ENCODE measurements at places on chromosomes 1 and 21.

DNA sequence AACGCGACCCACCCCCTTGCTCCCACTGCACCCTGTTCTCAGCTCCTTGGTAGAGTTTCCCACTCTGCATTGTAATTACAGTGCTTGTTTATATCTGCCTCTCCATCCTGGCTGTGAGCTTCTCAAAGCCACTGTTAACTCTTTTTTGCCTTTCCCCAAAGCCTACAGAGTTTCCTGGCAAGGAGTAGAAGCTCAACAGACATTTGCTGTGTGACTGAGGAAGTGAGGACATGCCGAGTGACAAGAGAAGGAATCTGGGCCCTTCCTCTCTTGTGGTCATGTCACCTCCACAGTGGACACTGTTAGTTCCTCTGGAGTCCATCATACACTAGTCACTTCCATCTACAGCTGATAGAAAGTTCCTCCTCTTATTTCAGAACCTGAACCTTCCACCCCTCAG, 6.1 kb upstream of the IGSF8 start:
- DNase-seq = no peak
- no peaks in the 10 kb centered on the region for H3K4me1 ChIP-seq
- H3K27me3 ChIP-seq = no peaks in the 10 kb centered on the region
- H3K4me3 ChIP-seq = no peak overlapping the region
- H3K27ac ChIP-seq = no peak overlapping the region

- no peak for DNase-seq
- H3K27ac ChIP-seq = peak overlapping the region; percentile 84
Observed at GRCh38 chr21:34882719-34883131, 166.4 kb downstream of the RUNX1 start.

DNA sequence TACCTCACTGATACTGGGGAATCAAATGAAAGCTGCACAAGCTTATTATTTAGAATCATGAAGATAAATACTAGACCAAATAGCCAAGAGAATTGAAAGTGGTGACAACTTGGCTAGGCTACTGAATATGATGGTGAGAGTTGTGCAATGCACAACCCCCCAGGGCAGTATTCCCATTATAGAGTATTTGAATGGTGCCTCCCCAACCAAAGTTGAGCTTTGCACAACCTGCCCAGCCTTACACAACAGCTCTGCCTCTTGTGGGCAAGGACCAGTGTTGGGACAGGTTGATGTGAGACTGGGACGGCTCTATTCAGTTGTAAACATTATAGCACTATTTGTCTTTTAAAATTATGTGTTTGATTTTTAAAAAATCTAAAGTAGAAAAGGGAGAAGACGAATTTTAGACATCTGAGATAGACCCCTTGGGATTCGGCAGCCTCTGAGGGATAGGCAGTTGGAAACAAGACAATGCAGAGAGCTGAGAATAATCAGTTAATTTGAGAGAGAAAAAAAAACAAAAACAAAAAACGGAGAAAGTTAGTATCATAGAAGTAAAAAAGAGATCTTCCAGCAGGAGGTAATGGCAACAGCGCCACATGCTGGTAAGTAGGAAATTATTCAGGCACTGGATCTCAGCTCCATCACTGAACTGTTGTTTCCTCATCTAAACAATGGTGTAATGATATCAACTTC, 91.0 kb upstream of the KCNA3 start:
- H3K4me3 ChIP-seq = no peak overlapping the region
- H3K36me3 ChIP-seq = no peaks in the 10 kb centered on the region
- DNase-seq = no peak
- H3K4me1 ChIP-seq = no peaks in the 10 kb centered on the region

GRCh38 chr1:44044071-44044801, 13.0 kb upstream of the SLC6A9 start:
- no peak overlapping the region for H3K4me3 ChIP-seq
- H3K4me1 ChIP-seq = peaks cover 6% of the 10 kb centered on the region
- no peak for DNase-seq

GRCh38 chr1:86852782-86853408, 61.0 kb downstream of the SELENOF start:
- H3K4me3 ChIP-seq = no peak overlapping the region
- no peak overlapping the region for H3K27ac ChIP-seq
- DNase-seq = no peak
- no peaks in the 10 kb centered on the region for H3K4me1 ChIP-seq
- no peaks in the 10 kb centered on the region for H3K27me3 ChIP-seq
- H3K36me3 ChIP-seq = no peaks in the 10 kb centered on the region

DNA sequence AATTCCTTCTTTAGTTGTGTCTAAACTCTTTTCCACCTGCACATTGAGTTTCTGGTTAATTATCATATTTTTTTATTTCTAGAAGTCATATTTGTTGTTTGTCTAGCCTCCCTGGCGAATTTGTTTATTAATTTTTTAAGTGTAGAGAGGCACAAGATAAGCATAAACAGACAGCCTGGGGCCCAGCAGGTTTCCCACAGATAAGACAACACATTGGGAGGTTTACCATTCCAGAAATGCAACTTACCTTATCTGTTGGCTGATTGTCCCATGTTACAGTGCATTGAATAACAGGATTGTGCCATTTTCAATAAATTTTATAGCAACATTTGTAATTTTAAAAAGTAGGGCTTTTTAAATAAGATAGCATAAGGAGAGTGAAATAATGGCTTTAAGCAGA, 34.9 kb downstream of the COG2 start:
- DNase-seq = no peak
- no peak overlapping the region for H3K4me3 ChIP-seq
- H3K27me3 ChIP-seq = no peaks in the 10 kb centered on the region
- no peak overlapping the region for H3K27ac ChIP-seq
- H3K36me3 ChIP-seq = peaks cover 3% of the 10 kb centered on the region
- no peaks in the 10 kb centered on the region for H3K4me1 ChIP-seq

DNA sequence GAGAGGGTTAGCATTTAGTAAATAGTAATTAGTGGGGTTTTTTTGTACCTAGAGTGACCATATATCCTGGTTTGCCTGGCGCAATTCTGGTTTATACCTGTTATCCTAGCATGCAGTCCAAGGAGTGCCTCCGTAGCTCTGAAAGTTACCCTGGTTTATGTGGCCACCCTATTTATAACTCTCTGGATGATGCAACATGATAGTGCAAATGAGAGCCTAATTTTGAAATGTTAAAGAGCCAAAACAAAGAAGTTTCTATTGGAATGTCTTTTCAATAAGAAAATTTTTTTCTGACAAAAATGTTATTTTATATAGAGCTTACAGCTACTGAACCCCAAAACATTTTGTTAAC, 5.7 kb downstream of the AHCYL1 start:
- peak overlapping the region; percentile 68 for H3K27ac ChIP-seq
- peak overlapping the region; percentile 4 for H3K4me3 ChIP-seq
- H3K27me3 ChIP-seq = no peaks in the 10 kb centered on the region

GRCh38 chr1:177809819-177810218, 160.0 kb downstream of the SEC16B start:
- H3K36me3 ChIP-seq = no peaks in the 10 kb centered on the region
- no peaks in the 10 kb centered on the region for H3K4me1 ChIP-seq
- no peak overlapping the region for H3K27ac ChIP-seq

GRCh38 chr1:226654668-226655055, 84.4 kb downstream of the ITPKB start:
- H3K27me3 ChIP-seq = no peaks in the 10 kb centered on the region
- H3K36me3 ChIP-seq = no peaks in the 10 kb centered on the region
- H3K4me3 ChIP-seq = no peak overlapping the region
- H3K4me1 ChIP-seq = no peaks in the 10 kb centered on the region

GRCh38 chr1:24940231-24940630, 10.2 kb upstream of the RUNX3 start:
- no peak overlapping the region for H3K27ac ChIP-seq
- no peak overlapping the region for H3K4me3 ChIP-seq
- no peaks in the 10 kb centered on the region for H3K27me3 ChIP-seq
- H3K4me1 ChIP-seq = no peaks in the 10 kb centered on the region
- DNase-seq = no peak

DNA sequence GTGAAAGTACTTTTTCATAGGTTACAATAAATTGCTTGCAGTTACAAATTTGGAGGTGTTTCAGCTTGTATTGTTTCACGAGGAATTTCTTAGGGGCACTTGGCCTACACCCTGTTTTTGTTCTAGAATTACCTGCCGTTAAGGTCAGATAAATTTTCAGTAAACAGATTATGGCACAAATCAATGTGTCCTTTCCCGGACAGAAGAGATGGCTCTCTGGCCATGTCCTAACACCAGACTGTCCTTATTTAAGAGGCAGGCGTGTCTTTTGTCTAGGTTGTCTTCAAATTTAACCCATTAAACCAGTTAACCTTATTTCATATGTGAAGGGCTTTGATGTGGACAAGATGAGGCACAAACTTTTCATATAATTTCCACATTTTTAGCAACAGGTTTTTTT, 243.4 kb downstream of the SDCCAG8 start:
- no peaks in the 10 kb centered on the region for H3K36me3 ChIP-seq
- no peaks in the 10 kb centered on the region for H3K4me1 ChIP-seq
- H3K27ac ChIP-seq = no peak overlapping the region
- no peak for DNase-seq
- H3K4me3 ChIP-seq = no peak overlapping the region

DNA sequence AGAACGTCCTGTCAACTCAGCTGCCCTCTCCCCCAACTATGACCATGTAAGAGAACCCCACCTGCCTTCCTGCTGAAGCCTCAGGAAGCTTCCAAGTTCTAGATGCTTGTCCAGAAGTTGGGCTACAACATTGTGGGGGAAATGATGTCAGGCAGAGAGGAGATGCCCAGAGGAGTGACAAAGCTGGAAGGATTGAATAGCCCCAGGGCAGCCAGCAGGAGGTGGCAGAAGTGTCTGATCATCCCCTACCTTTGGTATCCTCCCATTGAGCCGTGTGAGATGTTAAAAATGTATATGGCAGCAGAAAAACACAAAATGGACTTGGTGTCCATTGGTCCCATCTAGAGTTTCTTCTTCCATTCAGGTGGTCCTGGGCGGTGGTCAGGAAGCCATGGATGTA, 6.6 kb downstream of the EIF3I start:
- H3K27ac ChIP-seq = no peak overlapping the region
- no peaks in the 10 kb centered on the region for H3K27me3 ChIP-seq
- peaks cover 4% of the 10 kb centered on the region for H3K4me1 ChIP-seq
- DNase-seq = no peak

All from Panc1 (cell line).